ENCODE measurements at places on chromosomes 7 and 10.
A peak's percentile ranks its signal among the peaks of the same experiment; 100 is the strongest.

DNA sequence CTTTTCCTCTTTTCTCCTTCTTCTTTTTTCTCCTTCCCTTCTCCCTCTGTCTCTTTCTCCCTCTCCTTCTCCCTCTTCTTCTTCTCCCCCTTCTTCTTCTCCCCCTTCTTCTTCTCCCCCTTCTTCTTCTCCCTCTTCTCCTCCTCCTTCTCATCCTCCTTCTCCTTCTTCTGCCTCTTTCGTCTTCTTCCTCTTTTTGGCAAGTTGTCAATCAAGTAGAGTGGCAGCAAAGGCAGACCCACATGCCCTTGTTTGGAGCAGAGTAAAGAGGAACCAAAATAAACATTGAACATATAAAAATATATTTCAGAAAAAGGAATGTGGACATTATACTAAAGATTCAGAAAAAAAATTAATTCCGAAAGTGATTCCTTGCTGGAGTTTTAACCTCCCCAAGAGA is 59.6 kb upstream of the ZNF33B start:
- DNase-seq = no peak

DNA sequence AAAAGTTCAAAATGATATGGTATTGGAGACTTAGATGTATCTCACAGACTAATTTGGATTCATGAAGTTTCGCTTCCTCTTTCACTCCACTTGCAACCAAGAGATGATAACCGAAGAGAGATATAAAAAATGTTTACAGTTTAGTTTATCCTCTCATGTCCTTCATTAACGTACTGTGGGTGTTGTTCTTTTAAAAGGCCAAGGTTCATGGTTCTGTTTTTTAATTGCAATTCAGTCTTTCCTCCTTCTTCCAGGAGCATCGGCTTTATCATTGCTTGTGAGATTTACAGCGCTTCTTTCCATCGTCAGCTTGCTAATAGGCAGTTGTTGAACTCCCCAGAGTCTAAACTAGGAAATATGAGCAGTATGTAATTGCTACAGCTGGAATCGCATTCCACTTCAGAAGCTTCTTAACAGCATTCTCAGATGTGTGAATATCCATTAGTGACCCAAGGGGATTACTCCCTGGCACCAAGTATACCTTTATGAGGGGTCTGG is 75.9 kb upstream of the HGF start:
- DNase-seq = no peak

GRCh38 chr7:33928986-33929385 is 23.6 kb downstream of the BMPER start:
- no peak for DNase-seq

DNA sequence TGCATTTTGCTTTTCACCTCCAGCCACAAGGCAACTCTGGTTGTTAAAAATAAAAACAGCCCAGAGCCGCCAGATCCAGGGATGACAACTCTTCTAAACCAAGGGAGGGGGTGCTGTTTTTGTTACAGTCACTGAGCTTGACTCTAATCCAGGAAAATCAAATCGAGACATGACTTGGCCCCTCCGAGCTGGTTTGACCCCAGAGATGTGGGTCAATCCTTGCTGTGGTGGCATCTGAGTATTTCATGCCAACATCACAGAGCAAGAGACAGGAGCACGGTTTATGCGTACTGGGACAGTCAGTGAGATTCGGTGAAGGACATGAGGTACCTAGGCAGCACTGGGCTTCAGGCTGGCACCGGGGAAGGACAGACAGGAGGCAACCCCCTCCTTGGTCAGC is 88.8 kb upstream of the ZMIZ1 start:
- DNase-seq = no peak

GRCh38 chr7:25600262-25600920 is 372.1 kb upstream of the NPVF start:
- no peak for DNase-seq

- DNase-seq = no peak
These were observed 61.7 kb upstream of the C1QL3 start for GRCh38 chr10:16583382-16583781.

DNA sequence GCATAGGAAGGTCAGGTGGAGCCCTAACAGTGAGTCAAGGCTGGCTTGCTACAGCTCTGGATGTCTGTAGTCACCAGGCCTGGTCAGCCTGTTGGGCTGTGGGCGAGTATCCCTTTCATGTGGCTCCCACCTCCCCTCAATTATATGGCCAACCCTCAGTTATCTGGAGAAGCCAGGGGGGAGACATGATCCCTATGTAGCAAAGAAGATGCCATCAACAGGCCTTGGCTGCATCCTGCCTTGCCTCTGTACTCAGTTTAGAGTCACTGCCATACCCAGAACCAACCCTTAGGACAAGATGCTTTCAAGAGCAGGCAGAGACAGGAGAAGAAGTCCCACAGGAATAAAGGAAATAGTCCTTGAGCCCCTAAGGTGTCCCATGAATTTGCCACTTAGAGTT is 763.9 kb downstream of the GRID1 start:
- DNase-seq = no peak

DNA sequence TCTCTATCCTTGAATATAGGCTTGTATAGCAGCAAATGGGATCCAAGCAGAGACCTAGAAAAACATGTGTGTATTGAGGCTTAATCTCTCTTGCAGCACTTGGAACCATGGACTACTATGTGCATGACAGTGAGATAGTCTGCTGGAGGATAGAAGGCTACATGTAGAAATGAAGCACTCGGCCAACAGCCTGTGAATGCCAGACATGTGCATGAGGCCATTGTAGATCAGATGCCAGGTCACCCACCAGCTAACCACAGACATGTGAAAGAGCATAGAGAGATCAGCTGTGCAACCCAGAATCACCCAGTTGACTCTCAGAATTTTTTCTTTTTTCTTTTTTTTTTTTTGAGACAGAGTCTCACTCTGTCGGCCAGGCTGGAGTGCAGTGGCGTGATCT is 90.9 kb downstream of the NT5C2 start:
- no peak for DNase-seq

- no peak for DNase-seq
These were observed 858.3 kb downstream of the GRM8 start for GRCh38 chr7:126394406-126394805.

- no peak for DNase-seq
These were observed 2.3 kb upstream of the INSYN2A start for GRCh38 chr10:127198721-127199120.

DNA sequence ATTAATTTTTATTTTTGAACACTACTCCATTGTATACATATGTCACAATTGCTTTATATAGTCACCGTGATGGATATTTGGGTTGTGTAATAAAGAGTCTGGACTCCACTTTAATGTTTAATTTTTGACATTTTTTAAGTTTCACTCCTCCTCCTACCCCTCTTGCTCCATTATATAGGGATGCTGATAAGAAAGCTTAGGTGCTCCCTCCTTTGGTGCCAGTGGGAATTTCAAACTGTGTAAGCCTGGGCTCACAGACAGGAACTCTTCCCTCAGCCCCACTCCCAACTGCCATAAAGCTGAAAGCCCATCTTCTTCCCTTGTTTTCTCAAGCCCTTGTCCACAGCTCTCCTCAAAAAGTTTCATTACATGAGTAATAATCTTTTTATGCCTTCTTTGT is 47.6 kb downstream of the TWIST1 start:
- peak; percentile 24 for DNase-seq

DNA sequence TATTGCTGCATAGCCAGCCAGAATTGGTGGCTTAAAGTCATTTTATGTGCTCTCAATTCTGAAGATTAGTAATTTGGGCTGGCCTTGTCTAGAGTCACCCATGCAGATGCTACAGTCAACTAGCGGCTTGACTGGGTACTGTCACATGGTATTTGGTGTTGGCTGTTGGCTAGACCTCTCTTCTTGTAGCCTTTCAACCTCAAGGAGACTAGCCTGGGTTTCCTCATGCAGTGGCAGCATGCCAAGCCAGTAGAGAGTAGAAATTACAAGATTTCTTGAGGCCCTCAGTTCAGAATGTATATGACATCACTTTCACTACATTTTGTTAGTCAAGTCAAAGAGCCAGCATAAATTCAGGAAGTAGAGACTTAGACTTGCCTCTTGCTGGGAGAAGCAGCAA is 3.7 kb upstream of the ZNF800 start:
- DNase-seq = peak; percentile 21

DNA sequence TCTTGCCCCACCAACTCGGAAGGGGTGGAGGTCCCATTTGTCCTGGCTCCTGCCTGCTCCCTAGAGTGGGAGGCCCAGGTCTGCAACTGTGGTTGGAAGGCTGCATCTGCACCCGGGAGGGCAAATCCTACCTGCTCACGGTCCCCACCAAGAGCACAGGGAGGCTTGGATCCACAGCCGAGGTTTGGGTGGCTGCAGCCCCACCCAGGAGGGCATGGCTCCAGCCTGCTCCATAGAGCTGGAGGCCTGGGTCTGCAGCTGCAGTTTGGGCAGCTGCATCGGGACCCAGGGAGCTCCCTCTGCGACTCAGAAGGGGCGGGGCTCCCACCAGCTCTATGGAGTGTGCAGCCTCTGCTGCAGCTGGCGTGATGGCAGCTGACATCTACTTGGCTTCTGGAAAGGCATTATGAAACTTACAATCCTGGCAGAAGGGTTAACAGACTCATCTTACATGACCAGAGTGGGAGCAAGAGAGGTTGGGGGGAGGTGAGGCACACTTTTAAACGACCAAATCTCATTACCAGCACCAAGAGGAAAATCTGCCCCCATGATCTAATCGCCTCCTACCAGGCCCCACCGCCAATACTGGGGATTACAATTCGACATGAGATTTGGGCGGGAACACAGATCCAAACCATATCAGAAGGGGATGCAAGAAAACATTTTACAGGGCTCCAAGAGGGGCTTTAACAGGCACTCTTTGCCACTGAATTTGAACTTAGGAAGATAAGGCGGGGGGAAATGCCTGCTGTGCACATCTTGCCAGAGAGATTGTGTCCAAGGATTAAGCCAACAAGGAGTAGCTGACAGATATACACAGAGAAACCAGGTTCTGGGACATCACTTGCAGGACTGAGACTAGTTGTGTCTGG is 8.2 kb upstream of the BLVRA start:
- DNase-seq = no peak

DNA sequence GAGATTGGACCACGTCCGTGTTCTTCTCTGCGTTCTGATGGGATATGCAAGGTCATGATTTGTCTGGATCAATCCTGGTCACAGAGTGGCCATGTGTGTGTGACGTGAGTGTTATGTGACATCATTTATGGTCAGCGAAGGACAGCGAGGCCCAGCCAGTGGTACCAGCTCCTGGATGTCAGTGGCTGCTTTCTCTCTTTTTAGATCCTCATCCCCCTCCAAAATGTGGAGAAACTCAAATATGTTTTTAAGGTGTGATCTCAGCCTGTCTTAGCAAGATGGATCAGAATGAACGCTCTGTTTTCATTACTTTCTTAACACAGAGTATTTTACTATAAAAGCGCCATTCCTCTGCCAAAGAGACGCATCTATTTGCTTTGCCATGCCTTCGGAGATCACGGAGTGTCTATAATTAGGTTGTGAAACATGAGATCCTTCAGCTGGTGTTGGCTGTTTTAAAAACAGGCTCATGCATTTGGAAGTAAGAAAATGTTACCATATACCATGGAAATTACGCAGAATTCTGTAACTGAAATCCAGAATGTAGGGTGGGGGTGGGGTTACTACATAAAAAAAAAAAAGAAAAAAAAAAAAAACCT is 245.5 kb upstream of the TCERG1L start:
- no peak for DNase-seq

- no peak for DNase-seq
These were observed 134.5 kb downstream of the PPP1R3A start for GRCh38 chr7:113784316-113784715.

Measured in DMS53 (cell line).